D341Med (cell line): ENCODE measurements at places on chromosomes 12 and 14.

- no peak for DNase-seq
Measured at GRCh38 chr12:47824198-47824597, 4.5 kb upstream of the HDAC7 start.

DNA sequence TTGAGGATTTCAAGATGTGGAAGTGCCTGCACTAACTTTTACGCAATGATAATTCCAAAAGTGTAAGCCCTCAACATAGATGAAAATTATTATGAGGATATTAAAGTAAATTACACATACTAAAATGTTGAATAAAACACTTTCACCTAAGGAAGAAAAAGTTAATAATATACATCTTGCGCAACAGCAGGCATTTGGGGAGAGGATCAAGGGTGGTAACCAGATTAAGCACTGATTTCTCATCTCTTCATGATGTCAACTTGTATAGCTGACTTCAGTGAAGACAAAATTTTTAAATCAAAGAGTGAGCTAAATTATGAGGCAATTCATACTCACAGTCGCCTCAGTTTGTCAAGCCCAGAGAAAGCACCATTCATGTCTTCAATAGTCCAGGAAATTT is 33.8 kb downstream of the LRIG3 start:
- no peak for DNase-seq

GRCh38 chr12:7099290-7099996 is 7.2 kb upstream of the C1R start:
- peak; percentile 22 for DNase-seq

- DNase-seq, result no peak
Measured at GRCh38 chr14:85991156-85991555, 461.2 kb downstream of the FLRT2 start.

- DNase-seq, result no peak
Measured at GRCh38 chr12:89427508-89428156, 75.3 kb upstream of the DUSP6 start.

DNA sequence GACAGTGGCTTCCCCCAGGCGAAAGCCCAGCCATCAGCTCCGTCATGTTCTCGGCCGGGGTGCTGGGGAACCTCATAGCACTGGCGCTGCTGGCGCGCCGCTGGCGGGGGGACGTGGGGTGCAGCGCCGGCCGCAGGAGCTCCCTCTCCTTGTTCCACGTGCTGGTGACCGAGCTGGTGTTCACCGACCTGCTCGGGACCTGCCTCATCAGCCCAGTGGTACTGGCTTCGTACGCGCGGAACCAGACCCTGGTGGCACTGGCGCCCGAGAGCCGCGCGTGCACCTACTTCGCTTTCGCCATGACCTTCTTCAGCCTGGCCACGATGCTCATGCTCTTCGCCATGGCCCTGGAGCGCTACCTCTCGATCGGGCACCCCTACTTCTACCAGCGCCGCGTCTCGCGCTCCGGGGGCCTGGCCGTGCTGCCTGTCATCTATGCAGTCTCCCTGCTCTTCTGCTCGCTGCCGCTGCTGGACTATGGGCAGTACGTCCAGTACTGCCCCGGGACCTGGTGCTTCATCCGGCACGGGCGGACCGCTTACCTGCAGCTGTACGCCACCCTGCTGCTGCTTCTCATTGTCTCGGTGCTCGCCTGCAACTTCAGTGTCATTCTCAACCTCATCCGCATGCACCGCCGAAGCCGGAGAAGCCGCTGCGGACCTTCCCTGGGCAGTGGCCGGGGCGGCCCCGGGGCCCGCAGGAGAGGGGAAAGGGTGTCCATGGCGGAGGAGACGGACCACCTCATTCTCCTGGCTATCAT is 663 bp downstream of the PTGER2 start:
- DNase-seq, result peak; percentile 61

DNA sequence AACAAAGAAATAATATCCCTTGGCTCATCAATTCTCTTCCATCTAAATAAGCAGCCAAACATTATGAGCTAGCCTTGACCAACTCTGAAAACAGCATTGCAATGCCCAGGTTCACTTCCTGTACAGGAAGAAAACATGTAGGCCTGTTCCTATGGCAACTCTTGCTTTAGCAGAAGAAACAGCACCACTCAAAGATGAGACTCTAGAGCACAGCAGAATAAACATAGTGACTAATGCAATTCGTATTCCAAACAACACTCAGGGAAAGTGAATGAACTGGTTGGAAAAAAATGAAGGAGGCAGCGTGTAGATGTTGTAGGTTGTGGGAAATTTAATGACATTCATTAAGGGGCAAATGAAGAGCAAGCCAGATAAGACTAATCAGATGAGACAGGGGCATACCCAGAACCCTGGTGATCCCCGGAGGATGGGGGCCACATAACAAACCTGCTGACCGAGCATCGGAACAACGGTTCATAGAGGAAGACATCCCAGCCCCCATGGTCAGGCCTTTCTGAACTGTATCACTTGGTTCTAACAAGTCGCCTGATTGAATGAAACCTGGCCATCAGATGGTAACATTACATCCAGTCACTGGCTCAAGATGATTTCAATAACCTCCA is 9.0 kb downstream of the ARHGDIB start:
- no peak for DNase-seq

GRCh38 chr12:52216100-52216499 is 16.9 kb upstream of the KRT7 start:
- no peak for DNase-seq

DNA sequence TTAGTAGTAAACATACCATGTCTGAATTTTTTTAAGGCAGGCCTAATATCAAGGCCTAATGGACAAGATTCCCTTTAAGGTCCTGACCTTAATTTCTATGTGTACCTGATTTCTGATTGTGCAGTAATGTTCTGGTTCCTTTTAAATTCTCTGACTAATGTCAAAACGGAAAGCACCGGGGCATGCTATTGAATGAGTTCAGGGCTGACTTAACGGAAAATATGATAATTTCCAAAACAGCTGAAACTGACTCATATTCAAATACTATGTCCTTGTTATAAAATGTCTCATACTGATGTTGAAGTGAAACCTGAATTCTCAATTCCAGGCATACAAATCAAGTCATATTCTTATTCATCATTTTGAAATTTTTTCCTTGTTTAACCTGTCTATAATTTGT is 6.7 kb downstream of the TAS2R43 start:
- DNase-seq, result no peak

- DNase-seq, result no peak
Measured at GRCh38 chr12:73225941-73226340, 953.8 kb downstream of the TRHDE start.

GRCh38 chr14:71554959-71555612 is 377.1 kb upstream of the RGS6 start:
- no peak for DNase-seq

GRCh38 chr14:69034612-69035262 is 55.6 kb upstream of the ACTN1 start:
- no peak for DNase-seq

GRCh38 chr12:31745242-31745641 is 16.4 kb upstream of the AMN1 start:
- no peak for DNase-seq

GRCh38 chr14:92463141-92463540 is 50.4 kb upstream of the RIN3 start:
- DNase-seq, result no peak

GRCh38 chr14:76280221-76280620 is 95.7 kb upstream of the ESRRB start:
- DNase-seq, result no peak

DNA sequence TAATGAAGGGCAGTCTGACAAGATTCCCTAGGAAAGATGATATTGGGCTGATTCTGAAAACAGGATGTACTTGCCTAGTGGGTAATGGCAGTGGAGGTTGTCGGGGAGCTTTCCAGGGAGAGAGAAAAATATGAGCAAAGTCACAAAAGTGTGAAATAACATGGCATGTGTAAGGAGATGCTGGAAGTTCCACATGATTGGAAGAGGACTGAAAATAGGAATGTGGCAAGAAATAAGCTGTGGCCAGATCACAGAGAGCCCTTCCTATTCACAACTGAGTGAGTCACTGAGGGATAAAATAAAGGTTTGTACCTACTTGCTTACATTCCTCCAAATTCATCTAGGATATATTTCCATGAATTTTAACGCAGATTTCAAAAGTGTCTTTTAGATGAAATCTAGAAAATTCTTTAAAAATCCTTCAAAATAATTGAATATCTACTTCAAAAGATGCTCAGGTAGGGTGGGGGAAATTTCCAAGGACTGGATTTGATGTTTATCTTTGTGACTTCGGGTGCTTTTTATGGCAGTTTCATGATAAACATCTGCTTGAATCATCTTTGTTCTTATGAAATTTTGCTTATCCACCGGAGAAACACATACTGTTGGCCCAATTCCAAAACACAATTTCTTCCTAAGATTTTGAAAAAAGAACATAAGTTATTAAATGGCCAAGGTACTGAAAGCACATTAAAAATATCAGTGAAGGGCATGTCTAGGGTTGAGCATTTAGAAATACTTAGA is 36.3 kb upstream of the SLC2A13 start:
- no peak for DNase-seq

GRCh38 chr14:52918486-52918885 is 32.4 kb downstream of the FERMT2 start:
- no peak for DNase-seq

DNA sequence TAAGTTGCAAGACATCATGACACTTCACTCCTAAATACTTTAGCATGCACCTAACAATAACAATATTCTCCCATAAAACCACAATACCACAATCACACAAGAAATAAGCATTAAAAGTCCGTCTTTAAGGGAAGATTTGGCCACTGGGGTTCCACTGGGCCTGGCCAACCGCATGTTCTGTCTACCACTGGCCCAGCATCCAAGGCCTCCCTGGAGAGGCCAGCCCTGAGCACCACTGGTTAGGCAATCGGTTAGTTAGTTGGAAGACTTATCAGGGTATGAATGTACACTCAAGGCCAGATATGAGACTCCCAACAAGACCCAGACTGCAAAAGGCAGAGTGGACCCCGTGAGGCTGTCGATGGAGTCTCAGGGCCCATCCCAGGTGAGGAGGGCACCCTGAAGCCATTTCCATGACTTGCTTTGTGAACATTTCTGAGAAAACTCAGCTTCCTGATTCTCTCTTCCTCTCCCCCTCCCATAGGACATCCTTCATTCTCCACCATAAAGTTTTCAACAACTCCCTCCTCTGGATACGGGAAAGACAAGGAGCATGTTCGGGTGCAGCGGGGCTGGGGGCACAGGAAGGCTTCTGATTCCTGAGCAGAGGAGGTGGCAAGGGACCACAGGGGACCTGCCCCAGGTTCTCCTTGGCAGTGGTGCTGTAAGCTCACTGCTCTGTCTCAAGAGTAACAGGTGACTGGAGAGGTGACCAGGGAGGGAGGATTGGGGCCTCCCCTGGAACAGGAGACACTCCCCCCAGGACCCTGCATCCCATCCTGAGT is 5.9 kb downstream of the PXN start:
- DNase-seq, result no peak

DNA sequence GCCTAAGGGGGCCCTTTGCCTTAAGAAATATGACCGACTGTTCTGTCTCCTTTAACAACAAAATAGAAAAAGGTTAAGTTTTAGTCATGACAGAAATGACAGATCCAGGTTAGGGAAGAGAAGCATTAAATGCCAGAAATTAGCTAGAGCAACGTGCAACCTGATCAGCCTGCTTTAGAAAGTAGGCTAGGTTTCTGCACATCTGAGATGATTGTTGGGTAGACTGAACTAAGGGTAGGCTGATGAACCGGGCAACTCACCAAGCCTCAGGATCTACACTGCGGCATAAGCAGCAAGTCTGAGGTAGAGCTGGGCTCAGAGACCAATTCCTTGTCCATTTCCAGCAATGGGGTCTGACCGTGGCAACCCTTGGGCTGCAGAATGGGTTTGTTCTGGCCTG is 29.4 kb downstream of the NPC2 start:
- no peak for DNase-seq

DNA sequence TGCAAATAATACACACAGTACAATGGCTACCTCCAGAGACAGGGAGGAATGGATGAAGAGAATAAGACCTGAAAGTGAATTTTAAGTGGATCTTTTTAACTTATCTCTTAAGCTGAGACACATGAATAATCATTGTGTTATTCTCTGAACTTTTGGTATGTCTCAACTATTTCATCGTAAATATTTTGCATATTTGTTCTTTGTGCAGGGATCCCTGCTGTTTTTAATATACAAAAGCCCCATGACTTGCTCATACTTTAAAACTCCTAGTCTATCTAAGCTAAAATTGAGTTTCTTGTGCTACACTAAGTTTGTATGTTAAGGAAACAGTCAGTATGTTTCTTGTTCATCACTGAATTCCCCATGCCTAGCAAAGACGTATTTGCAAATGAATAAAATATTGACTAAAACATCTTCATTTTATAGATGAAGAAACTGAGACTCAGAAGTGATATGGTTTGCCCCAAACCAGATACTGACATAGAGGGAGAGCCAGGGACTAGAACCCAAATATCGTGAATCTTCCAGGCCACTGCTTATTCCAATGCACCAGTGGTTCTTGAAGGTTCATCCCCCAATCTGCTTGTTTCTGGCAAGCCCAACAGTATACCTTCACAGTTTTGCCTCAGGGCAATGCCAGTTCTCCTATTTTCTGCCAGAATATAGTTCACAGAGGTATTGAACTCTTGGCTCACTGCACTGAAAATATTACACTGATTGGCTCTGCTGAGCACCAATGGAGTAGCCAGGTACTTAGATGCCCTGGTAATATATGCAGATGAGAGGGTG is 356.9 kb downstream of the MED13L start:
- DNase-seq, result no peak

GRCh38 chr14:103259801-103260628 is 74.0 kb upstream of the EIF5 start:
- no peak for DNase-seq

- DNase-seq, result no peak
Measured at GRCh38 chr12:64650762-64651161, 40.5 kb downstream of the RASSF3 start.

GRCh38 chr12:28099871-28100270 is 90.4 kb upstream of the CCDC91 start:
- no peak for DNase-seq

DNA sequence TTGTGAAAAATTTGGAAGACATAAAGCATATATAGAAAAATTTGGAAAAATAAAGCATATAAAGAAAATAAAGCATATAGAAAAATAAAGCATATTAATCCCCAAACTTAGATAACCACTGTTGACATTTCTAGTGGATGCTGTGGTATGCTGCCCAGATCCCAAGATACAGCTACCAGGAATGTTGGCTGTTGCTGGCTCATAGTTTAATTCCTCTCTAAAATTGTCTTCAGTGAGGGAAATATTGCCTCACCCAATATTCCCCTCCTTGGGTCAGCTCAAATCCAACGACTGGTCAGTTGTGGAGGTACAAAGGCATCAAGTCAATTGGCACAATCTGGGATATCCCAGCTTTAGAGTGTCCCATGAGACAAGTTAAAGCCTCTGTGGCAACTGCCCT is 10.1 kb upstream of the KICS2 start:
- no peak for DNase-seq

GRCh38 chr12:77489331-77489970 is 341.2 kb upstream of the NAV3 start:
- DNase-seq, result no peak
